ENCODE measurements at places on chromosomes 4 and X. TPM values are rescaled to one million over a fixed set of nuclear protein-coding genes. Genes with fewer than 3 reads are reported as not detected.

DNA sequence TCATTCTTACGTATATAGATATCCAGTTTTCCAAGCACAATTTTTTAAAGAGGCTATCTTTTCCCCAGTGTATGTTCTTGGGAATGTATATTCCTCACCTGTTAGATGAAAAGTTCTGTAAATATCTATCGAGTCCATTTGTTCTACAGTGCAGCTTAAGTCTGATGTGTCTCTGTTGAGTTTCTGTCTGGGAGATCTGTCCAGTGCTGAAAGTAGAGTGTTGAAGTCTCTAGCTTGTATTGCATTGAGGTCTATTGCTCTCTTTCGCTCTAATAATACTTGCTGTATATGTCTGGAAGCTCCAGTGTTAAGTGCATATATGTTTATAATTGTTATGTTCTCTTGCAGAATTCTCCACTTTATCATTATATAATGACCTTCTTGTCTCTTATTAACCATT, 373.1 kb downstream of the PPARGC1A start:
- H3K27me3 ChIP-seq = no peaks in the 10 kb centered on the region
- no peaks in the 10 kb centered on the region for H3K36me3 ChIP-seq

- H3K4me3 ChIP-seq = no peak overlapping the region
- H3K36me3 ChIP-seq = no peaks in the 10 kb centered on the region
- no peaks in the 10 kb centered on the region for H3K27me3 ChIP-seq
- no peak overlapping the region for H3K27ac ChIP-seq
Measured at GRCh38 chr4:102339018-102339417, 6.3 kb downstream of the SLC39A8 start.

DNA sequence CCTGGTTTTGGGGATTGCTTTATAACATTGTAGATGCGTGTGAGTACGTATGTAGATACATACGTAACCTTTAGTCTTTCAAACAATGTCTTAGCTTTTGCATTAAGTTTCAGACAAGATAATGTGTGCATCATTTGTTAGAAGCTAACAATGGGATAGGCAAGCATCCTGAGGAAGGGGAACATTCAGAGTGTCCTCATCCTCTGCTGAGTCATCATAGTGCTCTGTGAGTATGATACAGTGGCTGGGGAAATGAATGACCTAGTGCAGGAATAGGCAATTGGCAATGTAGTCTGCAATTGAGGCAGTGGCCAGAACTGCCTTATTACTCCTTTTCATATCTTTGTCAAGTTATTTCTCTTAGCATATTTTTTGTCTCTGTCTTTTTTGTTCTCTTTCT, 7.3 kb downstream of the NAP1L5 start:
- H3K27ac ChIP-seq = no peak overlapping the region
- no peaks in the 10 kb centered on the region for H3K27me3 ChIP-seq
- H3K4me3 ChIP-seq = no peak overlapping the region
- peak; percentile 67 for DNase-seq
- peaks cover 24% of the 10 kb centered on the region for H3K36me3 ChIP-seq

DNA sequence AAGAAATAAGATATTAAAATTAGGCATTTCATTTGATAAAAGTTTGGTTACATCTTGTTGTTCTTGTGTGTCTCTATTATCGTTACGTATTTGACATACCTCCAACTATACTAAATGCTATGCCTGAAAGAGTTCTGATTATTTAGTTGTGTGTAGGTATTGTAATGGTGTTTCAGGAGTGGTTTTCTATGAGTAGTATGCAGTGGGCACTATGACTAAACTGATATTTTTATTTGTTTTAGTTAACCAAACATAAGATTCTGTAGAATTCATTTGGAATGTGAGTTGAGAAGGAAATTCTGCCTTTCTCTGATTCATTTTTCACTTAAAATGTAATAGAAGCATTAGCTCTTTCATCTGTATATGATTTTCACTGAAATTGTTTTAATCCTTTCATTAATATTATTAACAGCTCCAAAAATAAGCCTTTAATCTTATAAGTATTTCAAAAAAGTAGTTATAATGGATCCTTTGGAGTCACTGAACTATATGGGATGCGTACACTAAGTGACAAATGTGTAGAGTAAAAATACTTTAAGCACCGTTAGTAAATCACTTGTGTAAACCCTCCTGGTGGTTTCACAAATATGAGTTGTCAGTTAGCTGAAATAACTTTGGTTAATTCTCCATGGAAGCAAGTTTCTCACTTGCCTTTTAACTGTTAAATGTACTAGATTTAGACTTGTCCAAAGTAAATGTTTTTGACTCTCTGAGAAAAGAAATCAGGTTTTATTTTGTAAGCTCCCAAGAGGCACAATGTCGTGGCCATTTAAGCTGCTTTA, 388.7 kb downstream of the ADGRL3 start:
- DNase-seq = no peak
- H3K4me3 ChIP-seq = no peak overlapping the region
- no peaks in the 10 kb centered on the region for H3K4me1 ChIP-seq
- no peaks in the 10 kb centered on the region for H3K27me3 ChIP-seq
- no peak overlapping the region for H3K27ac ChIP-seq

The SGMS2 gene
- not detected for polyA plus RNA-seq

GRCh38 chrX:150958177-150958576, 25.0 kb upstream of the HMGB3 start:
- H3K36me3 ChIP-seq = no peaks in the 10 kb centered on the region
- no peak overlapping the region for H3K4me3 ChIP-seq
- H3K27ac ChIP-seq = no peak overlapping the region
- no peaks in the 10 kb centered on the region for H3K27me3 ChIP-seq
- no peak for DNase-seq

The NEXMIF gene
- polyA plus RNA-seq = 0.57 TPM

The PAGE4 gene
- polyA plus RNA-seq = not detected

The F8A2 gene
- polyA plus RNA-seq = not detected

GRCh38 chrX:43655151-43656004, 721 bp upstream of the MAOA start:
- H3K4me1 ChIP-seq = no peaks in the 10 kb centered on the region
- no peak overlapping the region for H3K27ac ChIP-seq
- peak; percentile 49 for DNase-seq
- H3K27me3 ChIP-seq = no peaks in the 10 kb centered on the region
- no peaks in the 10 kb centered on the region for H3K36me3 ChIP-seq

The NUP62CL gene
- polyA plus RNA-seq = 20.5 TPM

The CTPS2 gene
- 50.9 TPM for polyA plus RNA-seq

Measured in cardiac muscle cell (in vitro differentiated cells and primary cell).